ENCODE measurements at places on chromosomes 2 and 18. TPM values are rescaled to one million over a fixed set of nuclear protein-coding genes. Genes with fewer than 3 reads are reported as not detected.

C2orf78 gene
- not detected for total RNA-seq

LRATD1 gene
- not detected for total RNA-seq

UGT1A1 gene
- 0.22 TPM for total RNA-seq

KIAA2012 gene
- not detected for total RNA-seq

SRD5A2 gene
- not detected for total RNA-seq

MRO gene
- total RNA-seq: not detected

MOGAT1 gene
- 4.3 TPM for total RNA-seq

LCT gene
- not detected for total RNA-seq

MROH2A gene
- 0.04 TPM for total RNA-seq

CXCR1 gene
- not detected for total RNA-seq

SCG2 gene
- total RNA-seq: not detected

SSB gene
- 208 TPM for total RNA-seq

TNFRSF11A gene
- total RNA-seq: 3.6 TPM

STAMBP gene
- total RNA-seq: 53.2 TPM

IKZF2 gene
- 0.86 TPM for total RNA-seq

KIF1A gene
- not detected for total RNA-seq

CIDEA gene
- total RNA-seq: not detected

IL36RN gene
- total RNA-seq: not detected

SERPINB13 gene
- total RNA-seq: not detected

PLGLB2 gene
- not detected for total RNA-seq

LBX2 gene
- 4.0 TPM for total RNA-seq

DOCK10 gene
- not detected for total RNA-seq

TEX44 gene
- total RNA-seq: not detected

NYAP2 gene
- total RNA-seq: not detected

AKAIN1 gene
- total RNA-seq: not detected

DPYSL5 gene
- total RNA-seq: not detected

CRYGC gene
- total RNA-seq: not detected

BOD1L2 gene
- total RNA-seq: not detected

SLC4A5 gene
- not detected for total RNA-seq

TMEM200C gene
- 0.04 TPM for total RNA-seq
